ENCODE measurements at places on chromosomes 1 and 21.
A peak's percentile ranks its signal among the peaks of the same experiment; 100 is the strongest.

- peak; percentile 52 for DNase-seq
These were observed 36.2 kb downstream of the CACHD1 start for GRCh38 chr1:64505944-64506655.

- no peak for DNase-seq
These were observed 28.0 kb downstream of the SYT14 start for GRCh38 chr1:209965996-209966395.

GRCh38 chr1:36965275-36966159 is 68.8 kb downstream of the GRIK3 start:
- no peak for DNase-seq

DNA sequence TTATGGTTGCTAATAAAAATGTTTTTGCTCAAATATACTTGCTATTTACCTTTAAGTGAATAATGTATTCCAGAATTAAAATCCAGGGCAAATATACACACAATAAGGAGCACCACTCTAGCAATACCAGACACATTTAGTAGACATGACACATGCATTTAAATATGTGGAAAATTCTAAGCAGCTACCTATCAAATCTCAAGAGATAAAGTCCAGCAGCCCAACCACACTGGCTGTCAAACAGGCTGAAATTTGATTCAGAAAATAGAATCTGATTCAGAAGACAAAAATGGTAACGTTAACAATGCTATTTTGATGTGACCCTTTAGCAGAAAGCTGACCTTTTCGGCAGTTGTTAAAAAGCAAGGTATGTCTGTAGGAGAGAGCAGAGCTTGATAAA is 42.3 kb downstream of the PLEKHO1 start:
- DNase-seq: no peak

DNA sequence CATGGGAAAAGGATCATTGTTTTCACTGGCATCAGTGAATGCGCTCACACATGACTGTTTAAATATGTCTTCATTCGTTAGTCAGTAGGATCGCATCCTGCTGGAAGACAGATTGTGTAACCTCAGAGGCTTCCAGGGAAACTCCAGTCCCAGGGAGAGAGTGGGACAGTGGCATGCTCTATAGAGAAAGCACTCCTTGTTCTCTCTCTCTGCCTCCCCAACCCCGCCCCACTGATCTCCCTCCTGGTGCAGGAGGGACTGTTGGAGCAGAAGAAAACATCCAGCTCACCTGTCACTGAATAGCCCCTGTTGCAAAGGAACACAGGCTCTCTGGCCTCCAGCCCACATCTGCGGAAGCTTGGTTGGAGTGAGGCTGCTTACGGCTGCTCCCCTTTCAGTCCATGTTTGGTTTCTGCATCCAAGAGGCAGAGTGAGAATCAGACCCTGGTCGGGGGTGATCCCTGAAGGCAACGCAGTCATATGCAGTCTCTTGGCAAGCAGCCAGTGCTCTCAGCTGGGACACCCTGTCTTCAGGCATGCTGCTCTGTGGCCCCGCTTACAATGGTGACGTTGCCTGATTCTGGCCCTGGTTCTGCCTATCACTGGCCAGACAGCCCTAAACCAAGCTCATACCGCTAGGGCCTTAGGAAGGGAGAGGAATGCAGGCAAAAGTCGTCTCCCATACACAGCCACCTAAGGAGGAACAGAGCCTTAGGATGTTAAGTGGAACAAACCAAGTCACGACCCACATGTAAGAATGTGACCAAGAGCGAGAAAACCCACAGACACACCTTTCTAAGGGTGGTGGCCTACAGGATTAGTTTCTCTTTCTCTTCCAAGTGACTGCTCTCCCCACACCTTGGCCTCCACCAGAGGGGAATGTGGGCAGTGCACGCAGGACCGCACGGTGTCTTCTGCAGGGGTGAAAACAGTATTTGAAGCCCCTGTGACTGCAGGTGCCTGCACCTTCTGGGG is 39.7 kb downstream of the BACE2 start:
- DNase-seq: peak; percentile 71

GRCh38 chr1:18217398-18218043 is 109.9 kb downstream of the IGSF21 start:
- DNase-seq: no peak

- DNase-seq: no peak
These were observed 412.3 kb upstream of the ESRRG start for GRCh38 chr1:217135569-217135915.

- no peak for DNase-seq
These were observed 281.0 kb downstream of the PTPRC start for GRCh38 chr1:198919667-198920398.

GRCh38 chr1:156935505-156936128 is 15.2 kb downstream of the LRRC71 start:
- DNase-seq: no peak

- no peak for DNase-seq
These were observed 14.9 kb upstream of the KCNK1 start for GRCh38 chr1:233598891-233599541.

GRCh38 chr1:192601143-192601542 is 25.6 kb downstream of the RGS1 start:
- no peak for DNase-seq

DNA sequence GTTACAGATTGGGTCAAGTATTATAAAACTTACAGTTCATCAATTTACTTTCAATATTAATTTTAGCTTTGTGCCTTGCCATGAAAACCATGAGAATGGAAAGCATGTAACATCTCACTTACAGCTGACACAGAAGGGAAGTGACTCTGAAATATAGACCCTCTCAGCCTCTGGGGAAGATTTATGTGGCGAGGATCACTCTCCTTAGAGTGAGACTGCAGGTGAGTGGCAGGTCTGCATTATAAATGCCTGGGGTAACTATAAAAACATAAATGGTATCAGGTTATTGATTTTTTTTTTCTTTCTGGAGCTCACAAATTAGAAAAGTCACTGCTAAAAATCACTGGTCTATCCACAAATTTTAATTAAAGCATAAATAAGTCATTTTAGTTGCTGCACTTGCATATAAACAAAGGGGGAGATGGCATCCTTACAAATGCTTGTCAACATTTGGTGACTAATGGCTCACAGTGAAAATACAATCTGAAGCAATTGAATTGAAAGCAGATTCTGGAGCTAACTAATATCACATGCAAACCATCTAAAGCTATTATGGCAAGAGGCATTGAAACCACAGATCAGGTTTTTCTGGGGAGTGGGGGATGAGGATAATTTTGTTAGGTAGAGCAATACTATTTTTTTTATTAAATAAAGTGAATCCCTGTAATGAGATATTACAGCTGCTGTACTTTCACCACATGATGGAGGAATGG is 200.9 kb downstream of the TM2D1 start:
- DNase-seq: no peak

DNA sequence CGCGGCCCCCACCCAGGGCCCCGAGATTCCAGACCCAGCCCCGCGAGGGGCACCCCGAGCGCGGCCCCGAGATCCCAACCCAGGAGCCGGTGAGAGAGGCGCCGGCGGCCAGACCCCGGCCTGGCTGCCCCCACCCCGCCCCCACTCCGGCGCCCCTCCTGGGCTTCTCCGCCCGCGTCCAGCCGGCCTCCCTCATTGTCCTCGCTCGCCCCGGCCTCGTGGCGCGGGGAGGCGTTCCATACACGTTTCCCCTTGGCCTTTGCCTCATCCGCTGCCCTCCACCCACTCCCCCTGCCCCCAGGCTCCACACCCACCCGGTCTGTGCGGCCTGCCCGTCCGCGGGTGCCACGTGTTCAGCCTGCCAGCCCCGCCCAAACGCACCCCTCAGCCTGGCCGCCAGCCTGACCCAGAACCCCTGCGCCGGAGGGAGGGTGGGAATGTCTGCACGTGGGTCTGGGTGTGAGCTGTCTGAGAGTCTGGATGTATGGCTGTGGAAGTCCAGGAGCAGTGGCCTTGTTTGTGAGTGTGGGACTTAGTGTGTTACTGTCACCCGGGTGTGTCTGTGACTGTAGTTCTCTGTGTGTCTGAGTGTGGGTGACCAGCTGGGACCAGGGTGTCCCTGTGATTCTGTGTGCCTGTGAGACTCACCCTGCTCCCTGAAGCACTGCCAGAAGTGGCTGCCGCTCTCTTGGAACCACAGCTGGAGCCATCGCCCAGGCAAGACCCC is 681 bp downstream of the B4GALT2 start:
- DNase-seq: peak; percentile 53

- no peak for DNase-seq
These were observed 478 bp downstream of the MAD2L2 start for GRCh38 chr1:11680270-11681070.

DNA sequence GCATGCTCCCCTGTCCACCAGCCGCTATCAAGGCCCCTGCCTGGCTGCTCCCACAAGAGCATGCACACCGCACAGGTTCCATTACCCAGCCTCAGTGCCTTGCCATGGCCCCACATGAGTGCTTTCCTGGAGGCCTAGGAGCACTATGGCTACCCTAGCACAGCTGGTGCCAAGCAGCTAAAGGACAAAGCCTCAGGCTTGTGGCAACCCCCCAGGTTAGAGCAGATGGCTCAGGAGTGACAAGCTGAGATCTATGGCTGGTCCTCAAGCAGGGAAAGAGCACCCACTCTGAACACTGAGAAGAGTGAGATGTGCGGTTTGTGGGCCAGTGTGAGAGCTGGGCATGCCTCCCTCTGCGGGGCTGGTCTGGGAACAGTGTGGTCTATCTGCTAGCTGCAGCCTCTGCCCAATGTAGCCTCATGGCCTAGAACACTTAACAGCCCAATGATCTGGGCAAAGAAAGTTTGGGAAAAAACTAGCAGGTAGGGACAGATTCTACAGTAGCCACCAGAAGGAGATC is 129.8 kb downstream of the VAV3 start:
- DNase-seq: no peak

DNA sequence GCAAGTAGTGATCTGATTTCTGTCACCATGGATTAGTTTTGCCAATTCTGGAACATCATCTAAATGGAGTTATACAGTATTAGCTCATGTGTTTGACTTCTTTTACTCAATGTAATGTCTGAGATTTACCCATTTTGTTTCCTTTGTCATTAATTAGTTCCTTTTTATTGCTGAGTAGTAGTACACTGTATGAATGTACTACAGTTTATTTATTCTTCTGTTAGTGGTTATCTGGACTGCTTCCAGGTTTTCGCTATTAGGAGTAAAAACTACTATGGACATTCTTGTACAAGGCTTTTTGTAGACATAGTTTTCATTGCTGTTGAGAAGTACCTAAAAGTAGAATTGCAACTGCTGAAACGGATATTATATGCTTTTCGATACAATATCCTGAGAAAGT is 14.1 kb downstream of the SUCO start:
- DNase-seq: no peak

DNA sequence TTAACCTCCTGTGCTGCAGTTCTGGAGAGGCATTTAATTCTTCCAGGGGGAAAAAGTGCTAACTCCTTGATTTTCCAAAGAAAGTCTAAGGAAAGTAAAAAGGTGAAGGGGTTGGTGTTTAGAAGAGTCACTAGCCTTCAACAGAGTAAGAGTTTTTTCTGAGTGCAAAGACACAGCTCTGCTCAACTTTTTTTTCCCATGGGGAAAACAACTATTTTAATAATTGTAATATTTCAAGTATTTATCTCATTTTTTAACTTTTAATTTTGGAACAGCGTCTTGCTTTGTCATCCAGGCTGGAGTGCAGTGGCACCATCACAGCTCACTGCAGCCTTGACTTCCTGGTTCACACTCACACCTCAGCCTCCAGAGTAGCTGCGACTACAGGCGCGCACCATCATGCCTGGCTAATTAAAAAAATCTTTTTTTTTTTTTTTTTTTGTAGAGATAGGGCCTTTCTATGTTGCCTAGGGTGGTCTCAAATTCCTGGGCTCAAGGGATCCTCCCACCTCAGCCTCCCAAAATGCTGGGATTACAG is 202.6 kb downstream of the APP start:
- DNase-seq: no peak

GRCh38 chr1:155873860-155874259 is 14.5 kb downstream of the SYT11 start:
- no peak for DNase-seq

- no peak for DNase-seq
These were observed 155.3 kb upstream of the JUN start for GRCh38 chr1:58939146-58939545.

DNA sequence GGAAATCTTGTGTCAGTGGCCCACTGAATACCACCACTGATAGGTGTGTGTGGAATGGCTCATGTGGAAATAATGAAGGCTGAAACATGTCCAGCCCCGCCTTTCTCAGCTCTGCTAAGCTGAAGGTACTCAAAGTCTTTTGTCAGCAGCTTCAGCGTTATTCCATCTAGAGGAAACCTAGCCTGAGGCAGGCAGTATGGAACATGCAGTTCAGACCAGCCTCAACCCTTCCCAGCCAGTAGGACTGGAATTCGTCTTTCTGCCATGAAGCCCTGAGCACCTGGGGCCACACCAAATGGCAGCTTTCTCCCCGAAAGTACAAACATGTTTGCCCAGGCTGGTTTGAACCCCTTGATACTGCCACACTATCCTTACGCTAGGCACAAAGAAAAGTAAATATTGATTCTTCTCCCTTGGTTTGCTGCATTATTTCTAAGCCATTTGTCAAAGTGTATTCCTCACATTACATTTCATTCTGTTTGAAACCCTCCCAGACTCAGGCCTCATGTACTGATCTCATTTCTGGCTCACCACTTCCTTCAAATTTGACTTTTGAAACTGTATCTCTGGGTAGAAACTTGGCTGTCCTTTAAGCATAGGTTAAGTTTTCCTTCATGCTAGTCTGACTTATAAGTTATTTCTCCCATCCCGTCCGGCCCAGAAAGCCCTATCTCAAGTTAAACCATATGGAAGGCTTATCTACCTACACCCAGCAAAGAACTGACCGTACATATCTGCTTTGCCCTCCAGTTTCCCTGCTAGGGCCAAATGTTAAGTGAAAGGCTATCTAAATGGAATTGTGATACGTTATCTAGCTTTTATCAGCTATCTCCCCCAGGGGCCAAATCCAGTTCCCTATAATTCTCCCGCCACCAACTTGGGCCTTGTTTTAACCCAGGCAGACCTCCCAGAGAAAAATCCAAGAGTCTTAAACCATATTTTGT is 45.7 kb upstream of the HOOK1 start:
- no peak for DNase-seq

DNA sequence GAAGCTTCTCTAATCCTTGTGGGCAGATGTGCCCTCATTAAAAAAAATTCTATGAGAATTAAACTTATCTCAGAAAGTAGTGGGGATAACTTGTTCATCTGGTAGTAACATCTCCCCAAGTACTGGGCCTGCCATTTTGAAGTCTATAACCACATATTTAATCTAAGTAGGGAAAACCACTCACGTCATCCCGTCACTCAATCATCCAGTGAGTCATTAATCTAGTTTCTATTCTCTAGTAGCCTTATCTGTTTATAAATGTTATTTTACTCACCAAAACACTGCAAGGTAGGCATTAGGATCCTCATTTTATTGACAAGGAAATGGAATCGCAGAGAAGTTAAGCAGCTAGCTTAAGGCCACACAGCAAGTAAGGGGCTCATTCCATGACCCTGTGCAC is 221.9 kb downstream of the ATG4C start:
- no peak for DNase-seq

- no peak for DNase-seq
These were observed 9.3 kb downstream of the AHCYL1 start for GRCh38 chr1:109993885-109994284.

- no peak for DNase-seq
These were observed 518.8 kb downstream of the ADGRL2 start for GRCh38 chr1:82319546-82319945.
